NAMALWA (cell line): ENCODE measurements at places on chromosomes 3 and 15.

- no peak for DNase-seq
Observed at GRCh38 chr3:147409143-147410115, at the start of gene ZIC1. TSS of gene ZIC1 (plus strand) at chr3:147409365. CDS start at chr3:147410113, 748 bp downstream.

GRCh38 chr3:39812537-39812936 lies 3.1 kb downstream of the MYRIP start:
- DNase-seq, result no peak

GRCh38 chr15:45603881-45604280 lies 16.7 kb downstream of the BLOC1S6 start:
- peak; percentile 24 for DNase-seq

GRCh38 chr3:11548721-11549131 lies 95.0 kb downstream of the VGLL4 start:
- no peak for DNase-seq

- no peak for DNase-seq
Observed at GRCh38 chr3:123755085-123755484, 129.0 kb downstream of the MYLK start.

GRCh38 chr3:23111797-23112196 lies 91.3 kb upstream of the UBE2E2 start:
- no peak for DNase-seq

GRCh38 chr15:99279827-99280226 lies 28.5 kb downstream of the LRRC28 start:
- DNase-seq, result no peak

DNA sequence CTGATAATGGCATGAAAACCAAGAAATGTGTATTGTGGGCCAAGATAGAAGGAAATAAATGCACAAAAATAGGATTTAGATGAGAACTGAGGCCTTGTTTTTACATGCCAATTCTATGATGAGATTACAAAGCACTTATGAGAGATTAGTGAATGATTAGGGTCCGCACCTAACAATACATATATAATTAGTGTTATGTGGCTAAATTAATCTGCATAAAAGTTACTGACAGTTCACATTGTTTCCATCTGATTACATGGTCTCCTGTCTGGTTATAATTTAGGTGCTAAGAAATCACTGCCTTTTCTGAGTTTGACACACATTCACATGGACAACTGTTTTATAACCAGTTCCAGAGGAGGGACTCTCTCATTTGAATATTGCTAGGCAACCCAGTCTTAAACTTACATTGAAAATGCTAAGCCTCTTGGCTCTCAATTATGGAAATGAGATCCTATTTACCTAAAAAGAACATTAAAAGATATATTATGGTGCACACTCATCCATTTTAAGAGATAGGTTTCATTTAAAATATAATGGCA lies 117.0 kb upstream of the ARL6 start:
- DNase-seq, result no peak

DNA sequence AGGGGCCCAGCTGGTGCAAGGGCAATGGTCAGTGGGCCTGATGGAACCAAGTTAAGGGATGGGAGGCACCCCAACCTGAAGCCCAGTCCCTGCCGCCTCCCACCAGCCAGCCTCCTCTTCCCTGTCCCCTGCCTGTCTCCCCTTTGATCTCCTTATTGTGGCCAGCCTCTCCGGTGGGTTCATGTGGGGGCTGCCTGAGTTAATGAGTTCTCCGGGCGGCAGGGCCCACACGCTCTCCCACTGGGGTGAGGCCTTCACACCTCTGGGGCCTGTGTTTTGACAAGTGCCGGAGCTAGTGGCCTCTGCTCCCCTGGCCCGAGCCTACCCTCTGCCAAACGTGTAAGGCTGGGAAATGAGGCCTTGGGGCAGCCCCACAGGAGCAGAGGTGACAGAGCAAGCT lies 7.2 kb upstream of the MESP1 start:
- DNase-seq, result no peak

- DNase-seq, result no peak
Observed at GRCh38 chr15:78002996-78003395, 74.5 kb downstream of the TBC1D2B start.

GRCh38 chr15:59817053-59817452 lies 127.9 kb upstream of the BNIP2 start:
- no peak for DNase-seq

- DNase-seq, result peak; percentile 90
Observed at GRCh38 chr3:50365080-50365841, 5.9 kb upstream of the TMEM115 start.

- DNase-seq, result no peak
Observed at GRCh38 chr3:100761951-100762350, 52.7 kb downstream of the TFG start.

DNA sequence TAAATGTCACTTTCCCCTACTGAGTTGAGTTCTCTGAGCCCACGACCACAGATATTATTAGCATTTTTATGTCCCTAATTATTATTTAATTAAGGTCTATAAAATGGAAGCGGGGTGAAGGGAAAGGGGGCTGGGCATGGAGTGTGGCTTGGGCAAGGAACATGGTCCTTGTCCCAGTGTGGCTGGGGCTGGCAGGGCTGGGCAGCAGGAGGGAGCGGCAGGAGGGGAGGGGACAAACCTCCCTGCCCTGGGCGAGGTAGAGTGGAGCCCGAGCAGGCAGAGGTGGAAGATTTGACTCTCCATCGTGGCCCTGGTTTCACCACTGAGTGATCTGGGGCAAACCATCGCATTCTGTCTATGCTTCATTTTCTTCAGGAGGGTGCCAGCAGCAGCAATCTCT lies 402.9 kb upstream of the C2CD4B start:
- DNase-seq, result no peak

- no peak for DNase-seq
Observed at GRCh38 chr3:140167600-140168281, 232.8 kb downstream of the CLSTN2 start.

GRCh38 chr3:141578202-141578973 lies 91.6 kb downstream of the RASA2 start:
- DNase-seq, result peak; percentile 44

DNA sequence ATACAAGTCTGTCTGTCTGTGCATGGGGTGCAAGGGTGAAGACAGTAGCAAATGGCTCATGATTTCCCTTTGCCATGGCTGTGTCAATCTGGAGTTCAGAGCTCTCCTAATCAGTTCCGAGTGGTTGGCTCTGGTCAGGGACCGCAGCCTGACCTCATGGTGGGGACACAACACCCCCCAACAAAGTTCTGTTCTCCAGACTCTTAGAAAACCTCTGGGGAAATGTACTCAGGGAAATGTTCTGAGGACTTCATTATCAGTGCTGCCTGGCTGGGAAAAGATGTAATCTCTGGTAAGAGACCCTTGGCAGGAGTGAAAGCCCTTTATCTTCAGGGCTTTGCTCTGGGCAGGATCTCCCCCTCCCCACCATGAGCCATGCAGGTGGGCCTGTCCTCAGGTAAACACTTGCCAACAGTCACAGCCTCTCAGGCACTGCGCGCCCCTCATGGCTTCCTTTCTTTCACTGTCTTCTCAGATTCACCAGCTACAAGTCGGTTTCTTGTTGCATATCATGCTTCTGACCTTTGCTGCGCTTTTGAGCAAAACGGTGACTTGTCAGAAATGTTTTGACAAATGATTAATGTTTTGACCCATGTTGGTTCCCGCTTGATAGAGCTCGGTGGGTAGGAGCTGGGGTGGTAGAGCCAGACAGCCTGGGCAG lies 95.5 kb downstream of the ST6GAL1 start:
- DNase-seq, result peak; percentile 91

GRCh38 chr3:146200461-146201220 lies 39.7 kb upstream of the PLOD2 start:
- no peak for DNase-seq

GRCh38 chr3:134477002-134477401 lies 8.8 kb downstream of the ANAPC13 start:
- no peak for DNase-seq

GRCh38 chr3:184059424-184059823 lies 6.6 kb downstream of the HTR3C start:
- DNase-seq, result no peak

- DNase-seq, result no peak
Observed at GRCh38 chr15:66725464-66725785, 23.4 kb downstream of the SMAD6 start.

GRCh38 chr3:56691165-56692000 lies 8.3 kb upstream of the TASOR start:
- no peak for DNase-seq

GRCh38 chr15:86611417-86612040 lies 531.9 kb downstream of the AGBL1 start:
- no peak for DNase-seq

GRCh38 chr15:62320259-62320658 lies 155.2 kb upstream of the C2CD4B start:
- DNase-seq, result no peak

GRCh38 chr15:89384176-89384604 lies 49.6 kb upstream of the POLG start:
- DNase-seq, result no peak

DNA sequence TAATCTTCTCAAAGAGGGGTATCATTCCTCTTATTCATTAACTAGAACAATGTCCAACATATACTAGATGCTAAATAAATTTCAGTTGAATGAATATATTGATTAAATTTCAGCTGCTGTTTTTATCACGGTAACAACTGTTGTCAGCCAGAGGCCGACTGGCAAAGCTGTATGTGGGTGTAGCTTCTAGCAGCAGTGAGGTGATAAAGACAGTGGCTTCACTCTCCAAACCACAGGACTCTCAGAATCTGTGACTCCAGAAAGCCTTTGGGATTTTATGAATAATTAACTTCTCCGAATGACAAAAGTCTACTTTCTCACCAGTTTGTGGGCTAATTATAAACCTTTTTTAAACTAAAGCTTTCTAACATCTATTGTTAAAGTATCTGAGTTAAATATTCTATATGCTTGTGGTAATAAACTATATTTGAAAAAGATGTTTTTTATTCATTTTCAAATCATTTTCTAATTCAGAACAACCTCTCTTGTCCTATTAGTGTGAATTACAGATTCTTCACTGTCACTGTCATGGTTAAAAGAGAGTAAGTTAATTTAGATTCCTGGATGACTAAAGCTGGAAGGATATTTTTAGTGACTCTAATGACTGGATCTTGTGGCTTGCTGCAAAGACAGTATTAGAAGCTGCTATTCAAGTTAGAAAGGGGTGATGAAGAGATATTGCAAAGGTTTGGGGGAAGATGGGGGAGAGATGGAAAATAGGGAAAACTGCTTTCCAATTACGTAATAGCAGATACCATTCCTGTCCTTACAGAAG lies 796.4 kb upstream of the ARPP21 start:
- no peak for DNase-seq

DNA sequence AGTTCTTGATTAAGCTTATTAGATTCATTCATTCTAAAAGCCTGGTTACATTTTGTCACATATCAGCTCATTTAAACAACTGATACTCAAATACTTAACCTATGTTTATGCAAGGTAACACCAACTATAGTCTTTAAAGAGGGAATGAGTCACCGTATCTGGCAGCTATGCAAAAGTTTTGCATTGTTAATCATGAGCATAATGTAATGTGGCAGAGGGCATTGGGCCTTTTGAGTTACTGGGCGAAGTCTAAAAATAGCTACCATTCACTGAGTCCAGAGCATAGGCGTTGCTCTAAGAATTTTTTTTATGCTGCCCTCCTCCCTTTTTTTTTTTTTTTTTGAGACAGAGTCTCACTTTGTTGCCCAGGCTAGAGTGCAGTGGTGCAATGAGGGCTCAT lies 277.7 kb upstream of the ZNF717 start:
- DNase-seq, result no peak

GRCh38 chr15:33934396-33934795 lies 33.9 kb upstream of the CHRM5 start:
- DNase-seq, result no peak

DNA sequence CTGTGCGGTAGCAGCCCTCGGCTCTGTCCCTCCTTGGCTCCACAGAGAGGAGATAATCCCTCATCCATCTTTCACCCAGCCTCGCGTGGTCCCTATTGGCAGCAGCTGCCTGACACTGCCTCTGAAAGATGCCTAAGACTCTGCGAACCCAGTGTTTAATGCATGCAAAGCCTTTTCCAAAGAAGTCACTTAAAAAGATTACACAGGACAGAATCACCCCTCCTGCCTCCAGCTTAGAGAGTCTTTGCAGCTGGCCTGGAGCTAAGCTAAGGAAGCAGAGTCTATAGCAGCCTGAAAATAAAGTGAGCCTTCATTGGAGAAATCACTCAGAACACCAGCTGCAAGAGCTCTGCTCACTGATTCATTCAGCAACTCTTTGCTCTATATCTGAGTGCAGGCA lies 247.2 kb downstream of the SHQ1 start:
- DNase-seq, result no peak

DNA sequence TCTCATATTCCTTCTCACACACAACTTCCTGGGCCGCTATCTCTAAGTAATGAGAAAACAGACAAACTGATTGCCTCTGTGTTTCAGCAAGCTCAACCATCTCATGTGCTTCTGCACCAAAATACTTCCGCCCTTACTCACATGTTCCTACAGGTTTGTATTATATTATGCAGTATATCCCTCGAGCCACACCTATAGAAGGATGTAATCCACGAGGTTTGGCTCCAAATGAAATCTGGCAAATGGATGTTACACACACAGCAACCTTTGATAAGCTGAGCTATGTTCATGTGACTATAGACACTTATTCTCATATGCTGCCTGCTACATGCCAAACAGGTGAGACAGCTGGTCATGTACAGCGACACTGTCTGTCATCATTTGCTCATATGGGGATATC lies 22.6 kb downstream of the CCRL2 start:
- DNase-seq, result no peak

GRCh38 chr3:50570508-50571279 lies 1.4 kb downstream of the HEMK1 start:
- no peak for DNase-seq

DNA sequence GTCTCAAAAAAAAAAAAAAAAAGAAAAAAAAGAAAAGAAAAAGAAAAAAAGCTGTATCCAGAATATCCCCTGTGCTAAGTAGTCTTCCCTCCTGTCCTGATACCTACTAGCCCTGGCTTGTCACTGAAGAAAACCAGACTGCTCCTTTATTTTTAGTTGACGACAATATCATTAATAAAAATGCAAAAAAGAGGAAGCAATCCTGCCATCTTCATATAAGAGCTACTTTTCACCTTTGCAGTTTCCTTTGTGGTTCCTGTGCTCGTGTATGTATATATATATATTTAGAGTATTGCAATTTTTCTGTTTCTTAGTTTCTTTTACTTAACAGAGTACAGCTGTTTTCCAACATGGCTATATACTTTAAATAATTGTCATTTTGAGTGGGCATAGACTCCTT lies 13.6 kb downstream of the C3orf20 start:
- DNase-seq, result peak; percentile 65

DNA sequence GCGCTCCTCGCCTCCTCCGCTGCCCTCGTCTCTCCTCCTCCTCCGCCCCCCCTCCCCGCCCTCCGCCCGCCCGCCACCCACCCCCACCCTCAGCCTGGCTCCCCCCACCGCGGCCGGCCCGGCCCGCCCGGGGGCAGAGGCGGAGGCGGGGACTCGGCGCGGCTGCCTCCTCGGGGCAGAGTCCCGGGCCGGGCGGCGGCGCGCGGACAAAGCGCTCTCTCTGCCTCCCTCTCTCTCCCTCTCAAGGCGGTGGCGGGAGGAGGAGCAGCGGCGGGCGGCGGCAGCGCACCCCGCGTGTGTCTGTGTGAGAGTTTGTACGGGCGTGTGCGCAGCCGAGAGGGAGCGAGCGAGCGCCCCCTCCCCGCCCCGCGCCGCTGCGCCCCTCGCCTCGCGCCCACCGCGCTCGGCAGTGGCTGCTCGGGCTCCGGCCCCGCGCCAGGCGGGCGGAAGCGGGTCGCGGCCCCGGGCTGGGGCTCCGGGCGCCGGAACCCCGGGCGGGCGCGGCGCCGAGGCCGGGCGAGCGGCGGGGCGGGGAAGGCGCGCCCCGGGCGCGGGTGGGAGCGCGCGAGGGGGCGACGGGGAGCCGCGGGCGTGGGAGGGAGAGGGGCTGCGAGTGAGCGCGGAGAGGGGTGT lies at the start of gene IGF2BP2:
TSS of gene IGF2BP2 (minus strand) at position 37 of the 633 bp plus-strand sequence. CDS start 82 bp downstream, outside the sequence.
- DNase-seq, result peak; percentile 72

- no peak for DNase-seq
Observed at GRCh38 chr3:132134611-132135010, 99.8 kb upstream of the CPNE4 start.
